H1 (cell line): ENCODE measurements at places on chromosomes 13 and 19. TPM values are rescaled to one million over a fixed set of nuclear protein-coding genes. Genes with fewer than 3 reads are reported as not detected.

- DNase-seq: no peak
- peaks cover 4% of the 10 kb centered on the region for H3K4me1 ChIP-seq
- H3K4me3 ChIP-seq: no peak overlapping the region
Observed at GRCh38 chr19:30916238-30916637, 433.0 kb downstream of the TSHZ3 start.

GRCh38 chr13:44312834-44313551 lies 60.6 kb upstream of the SERP2 start:
- no peak for DNase-seq
- H3K4me3 ChIP-seq: no peak overlapping the region
- H3K27me3 ChIP-seq: peaks cover 7% of the 10 kb centered on the region
- no peaks in the 10 kb centered on the region for H3K36me3 ChIP-seq

GRCh38 chr19:23706657-23707056 lies 19.6 kb upstream of the ZNF675 start:
- no peaks in the 10 kb centered on the region for H3K27me3 ChIP-seq
- no peak for DNase-seq
- H3K4me1 ChIP-seq: no peaks in the 10 kb centered on the region
- H3K4me3 ChIP-seq: no peak overlapping the region

DNA sequence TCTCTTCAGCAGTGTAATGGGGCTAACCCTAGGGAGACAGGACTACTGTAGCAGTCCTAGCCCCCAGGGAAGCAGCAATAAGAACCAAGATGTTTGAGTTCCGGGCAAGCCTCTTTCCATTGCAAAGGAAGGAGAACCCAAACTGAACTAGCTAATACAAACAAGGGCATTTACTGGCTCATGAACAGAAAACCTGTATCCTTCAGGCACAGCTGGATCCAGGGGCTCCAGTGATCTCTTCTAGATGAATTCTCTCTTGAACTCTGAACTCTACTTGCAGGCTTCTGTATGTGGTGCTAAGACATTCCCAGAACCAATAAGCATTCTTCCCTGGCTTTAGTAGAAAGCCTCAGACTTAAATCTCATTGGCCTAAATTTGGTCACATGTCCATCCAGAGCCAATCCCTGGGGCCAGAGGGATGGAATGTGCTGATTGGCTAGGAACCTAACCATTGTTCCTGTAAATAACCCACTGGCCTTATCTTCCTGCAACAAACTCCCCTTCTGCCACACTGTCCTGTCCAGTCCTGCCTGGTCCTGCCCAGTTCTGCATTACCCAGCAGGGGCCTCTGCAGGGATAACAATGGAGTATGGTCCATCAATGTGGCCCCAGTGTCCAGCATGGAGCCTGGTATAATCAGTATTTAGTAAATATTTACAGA lies 3.9 kb upstream of the PODNL1 start:
- peaks cover 11% of the 10 kb centered on the region; the same call in 1 of the 2 replicates for H3K4me1 ChIP-seq
- H3K4me3 ChIP-seq: no peak overlapping the region
- no peaks in the 10 kb centered on the region for H3K27me3 ChIP-seq
- no peak for DNase-seq
- no peaks in the 10 kb centered on the region for H3K36me3 ChIP-seq
- no peak overlapping the region for H3K27ac ChIP-seq

- H3K4me3 ChIP-seq: no peak overlapping the region
- no peaks in the 10 kb centered on the region for H3K36me3 ChIP-seq
- no peaks in the 10 kb centered on the region for H3K27me3 ChIP-seq
- H3K27ac ChIP-seq: no peak overlapping the region
Observed at GRCh38 chr13:73715114-73715910, 418.9 kb downstream of the KLF12 start.

DNA sequence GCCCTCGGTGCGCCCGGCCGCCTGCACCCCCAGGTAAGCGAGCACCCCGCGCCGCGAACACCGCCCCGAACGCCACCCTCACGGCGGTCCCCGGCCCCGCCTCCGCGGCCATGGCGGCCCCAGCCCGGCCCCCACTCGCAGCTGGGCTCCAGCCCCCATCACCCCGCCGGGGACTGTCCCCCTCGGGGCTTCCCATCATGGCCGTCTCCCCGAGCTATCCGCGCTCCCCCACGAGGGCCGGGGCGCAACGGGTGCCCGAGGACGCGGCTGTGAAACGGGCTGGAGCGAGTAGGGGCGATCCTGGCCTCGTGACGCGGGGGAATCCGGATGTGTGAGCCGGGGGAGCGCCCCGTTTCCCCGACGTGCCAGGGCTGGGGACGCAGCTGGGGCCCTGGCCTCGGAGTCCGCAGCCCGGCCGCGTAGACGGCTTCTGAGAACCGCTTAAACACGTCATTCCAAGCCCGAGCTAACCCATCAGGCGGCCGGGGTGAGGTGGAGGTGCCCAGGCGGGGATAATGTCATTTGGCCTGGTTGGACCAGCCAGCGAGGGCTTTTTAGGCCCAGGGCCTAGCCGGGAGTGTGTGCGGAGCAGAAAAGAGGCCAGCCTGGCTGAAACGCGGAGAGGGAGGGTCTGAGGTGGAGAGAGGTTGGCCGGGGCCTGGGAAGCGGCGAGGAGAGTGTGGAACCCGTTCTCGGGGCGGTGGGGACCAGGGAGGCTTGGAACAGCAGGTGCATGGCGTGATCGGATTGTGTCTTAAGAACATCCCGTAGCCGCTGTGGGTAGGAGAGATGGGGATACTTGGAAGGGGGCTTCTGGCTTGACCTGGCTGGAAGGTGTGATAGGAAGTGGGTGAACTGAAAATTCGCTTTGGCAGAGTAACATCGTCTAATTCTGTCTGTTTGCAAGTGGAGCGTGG lies 550 bp downstream of the CERS4 start:
- H3K27ac ChIP-seq: peak overlapping the region; percentile 73
- peak overlapping the region; percentile 93 for H3K4me3 ChIP-seq
- DNase-seq: no peak
- peaks cover 19% of the 10 kb centered on the region for H3K4me1 ChIP-seq

DNA sequence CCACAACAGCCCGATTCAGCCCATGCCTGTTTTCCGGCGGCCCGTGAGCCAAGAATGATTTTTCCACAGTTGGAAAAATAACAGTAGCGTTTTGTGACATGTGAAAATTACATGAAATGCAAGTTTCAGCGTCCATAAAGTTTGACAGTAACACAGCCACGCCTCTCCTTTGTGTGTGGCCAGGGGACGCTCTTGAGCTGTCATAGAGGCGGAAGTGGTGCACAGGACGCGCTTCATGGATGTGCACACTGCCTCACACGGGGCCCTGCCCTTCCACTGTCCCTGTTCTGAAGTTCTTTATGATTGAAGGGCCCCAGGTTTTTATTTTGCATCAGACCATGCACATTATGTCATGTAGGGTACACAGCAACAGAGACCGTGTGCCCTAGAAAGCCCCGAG lies 12.4 kb upstream of the ELAVL1 start:
- no peak overlapping the region for H3K27ac ChIP-seq
- no peaks in the 10 kb centered on the region for H3K4me1 ChIP-seq
- no peaks in the 10 kb centered on the region for H3K27me3 ChIP-seq

- H3K27ac ChIP-seq: no peak overlapping the region
- no peaks in the 10 kb centered on the region for H3K27me3 ChIP-seq
- no peak overlapping the region for H3K4me3 ChIP-seq
Observed at GRCh38 chr19:32865326-32865725, 4.2 kb downstream of the SLC7A9 start.

GRCh38 chr13:110306960-110307766 lies at the start of the genes COL4A1 and COL4A2:
TSS of gene COL4A1 (minus strand) at chr13:110307157. CDS start at chr13:110307027, 130 bp downstream.
TSS of gene COL4A2 (plus strand) at chr13:110307284. CDS start at chr13:110307904, 620 bp downstream.
- H3K36me3 ChIP-seq: no peaks in the 10 kb centered on the region
- peak within 1 kb of the TSS; percentile 77 for H3K4me3 ChIP-seq
- no peaks in the 10 kb centered on the region for H3K27me3 ChIP-seq
- peaks cover 9% of the 10 kb centered on the region; the same call in 1 of the 2 replicates for H3K4me1 ChIP-seq
- DNase-seq: no peak
- peak within 1 kb of the TSS; percentile 44; the same call in 1 of the 2 replicates for H3K27ac ChIP-seq

DNA sequence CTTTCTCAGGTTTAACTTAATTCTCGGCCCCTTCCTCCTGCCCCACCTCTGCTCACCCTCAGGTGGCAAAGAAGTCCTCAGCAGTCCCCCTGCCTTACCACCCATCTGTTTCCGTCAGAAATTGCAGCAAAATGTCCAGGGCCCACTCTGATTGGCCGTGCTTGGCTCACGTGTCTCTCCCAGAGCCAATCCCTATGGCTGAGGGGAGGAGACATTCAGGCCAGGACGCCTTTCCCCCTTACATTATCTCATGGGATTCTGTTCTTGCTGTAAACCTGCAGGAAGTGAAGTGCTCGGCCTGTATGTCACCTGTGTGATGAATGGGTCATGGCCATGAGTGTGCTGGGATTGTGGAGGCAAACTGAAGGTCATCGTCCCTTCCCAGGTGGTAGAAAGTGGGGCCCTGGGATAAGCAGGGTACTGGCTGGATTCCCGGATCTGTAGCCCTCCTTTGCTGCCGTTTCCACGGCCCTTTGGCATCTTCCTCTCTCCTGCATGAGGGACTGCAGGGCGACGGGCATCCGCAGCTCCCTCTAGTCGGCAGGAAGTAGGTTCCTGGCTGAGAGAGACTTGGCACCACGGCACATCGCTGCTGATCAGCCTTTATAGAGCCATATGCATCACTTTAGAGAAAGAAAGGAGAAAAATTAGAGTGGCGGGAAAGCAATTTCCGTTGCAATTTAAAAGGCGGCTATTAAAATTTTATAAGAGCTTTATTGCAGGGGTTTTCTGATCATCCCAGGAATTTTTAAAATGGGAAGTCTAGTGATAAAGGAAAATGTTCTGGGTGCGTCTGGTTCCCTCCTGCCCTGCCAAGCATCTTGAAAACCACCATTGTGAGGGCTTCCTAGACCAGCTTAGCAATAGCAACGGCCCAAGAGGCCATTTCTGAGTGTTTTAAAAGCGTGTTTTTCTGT lies 118.2 kb downstream of the SIPA1L3 start:
- DNase-seq: no peak
- H3K27me3 ChIP-seq: no peaks in the 10 kb centered on the region
- H3K27ac ChIP-seq: no peak overlapping the region; the same call in 1 of the 2 replicates
- no peaks in the 10 kb centered on the region for H3K36me3 ChIP-seq

- H3K4me1 ChIP-seq: no peaks in the 10 kb centered on the region
- no peak overlapping the region for H3K27ac ChIP-seq
- H3K4me3 ChIP-seq: no peak overlapping the region
Observed at GRCh38 chr13:103272770-103273169, 206.6 kb upstream of the SLC10A2 start.

- peaks cover 3% of the 10 kb centered on the region; the same call in 1 of the 2 replicates for H3K4me1 ChIP-seq
- no peaks in the 10 kb centered on the region for H3K27me3 ChIP-seq
- H3K4me3 ChIP-seq: no peak overlapping the region
- DNase-seq: no peak
Observed at GRCh38 chr13:25733696-25734435, 317.9 kb downstream of the SHISA2 start.

GRCh38 chr19:341386-342127 lies 3.0 kb downstream of the MIER2 start:
- no peaks in the 10 kb centered on the region for H3K27me3 ChIP-seq
- no peak for DNase-seq
- H3K4me1 ChIP-seq: no peaks in the 10 kb centered on the region
- H3K4me3 ChIP-seq: no peak overlapping the region
- no peak overlapping the region for H3K27ac ChIP-seq
- no peaks in the 10 kb centered on the region; the same call in 1 of the 2 replicates for H3K36me3 ChIP-seq

- no peaks in the 10 kb centered on the region for H3K4me1 ChIP-seq
- H3K36me3 ChIP-seq: no peaks in the 10 kb centered on the region
- no peak for DNase-seq
- H3K27me3 ChIP-seq: no peaks in the 10 kb centered on the region
- H3K4me3 ChIP-seq: no peak overlapping the region
- H3K27ac ChIP-seq: no peak overlapping the region
Observed at GRCh38 chr13:98846986-98847385, 94.5 kb upstream of the SLC15A1 start.

- no peak overlapping the region for H3K4me3 ChIP-seq
- H3K27ac ChIP-seq: no peak overlapping the region
- H3K36me3 ChIP-seq: no peaks in the 10 kb centered on the region
- no peaks in the 10 kb centered on the region; the same call in 1 of the 2 replicates for H3K4me1 ChIP-seq
- H3K27me3 ChIP-seq: no peaks in the 10 kb centered on the region
- DNase-seq: no peak
Observed at GRCh38 chr19:18475762-18476331, 37.9 kb upstream of the ISYNA1 start.

DNA sequence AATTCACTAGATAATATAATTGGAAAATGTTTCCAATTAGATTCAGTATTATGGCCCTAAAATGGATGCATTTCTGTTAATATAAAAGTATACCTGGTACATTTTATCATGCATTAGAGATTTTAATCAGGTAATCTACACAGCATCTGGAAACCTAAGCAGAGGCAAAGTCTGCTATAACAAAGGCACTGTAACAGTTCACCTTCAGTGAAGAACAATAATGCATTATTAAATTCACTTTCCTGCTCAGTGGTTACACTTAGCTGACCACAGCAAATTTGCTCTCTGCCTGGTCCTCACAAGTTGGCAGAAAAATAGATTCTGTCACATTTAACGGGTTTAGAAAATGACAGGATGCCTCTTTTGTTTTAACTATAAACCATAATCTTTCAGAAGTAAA lies 326.9 kb downstream of the DACH1 start:
- no peak overlapping the region for H3K4me3 ChIP-seq
- H3K4me1 ChIP-seq: no peaks in the 10 kb centered on the region
- no peaks in the 10 kb centered on the region for H3K27me3 ChIP-seq
- DNase-seq: no peak
- H3K36me3 ChIP-seq: no peaks in the 10 kb centered on the region

DNA sequence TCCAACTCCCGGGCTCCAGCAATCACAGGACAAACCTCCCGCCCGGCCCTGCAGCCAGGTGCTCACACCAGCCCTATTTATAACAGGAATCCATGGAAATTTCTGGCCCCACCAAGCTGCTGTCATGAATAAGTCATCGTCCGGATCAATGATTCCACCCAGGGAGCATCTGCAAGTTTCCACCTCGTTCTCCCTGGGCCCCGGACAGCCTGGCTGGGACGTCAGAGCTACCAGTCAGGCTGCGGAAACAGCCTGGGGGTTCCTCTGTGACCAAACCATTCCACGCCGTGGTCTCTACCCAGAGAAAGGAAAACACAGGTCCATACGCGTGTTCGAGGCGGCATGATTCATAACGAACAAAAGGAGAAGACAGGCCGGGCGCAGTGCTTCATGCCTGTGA lies 20.7 kb upstream of the PTBP1 start:
- H3K4me3 ChIP-seq: no peak overlapping the region
- H3K27me3 ChIP-seq: no peaks in the 10 kb centered on the region
- no peak for DNase-seq
- no peaks in the 10 kb centered on the region for H3K36me3 ChIP-seq
- H3K27ac ChIP-seq: no peak overlapping the region

- H3K36me3 ChIP-seq: no peaks in the 10 kb centered on the region
- no peaks in the 10 kb centered on the region for H3K27me3 ChIP-seq
- H3K4me1 ChIP-seq: no peaks in the 10 kb centered on the region
- no peak overlapping the region for H3K4me3 ChIP-seq
- DNase-seq: no peak
- no peak overlapping the region for H3K27ac ChIP-seq
Observed at GRCh38 chr13:76764916-76765315, 121.3 kb downstream of the KCTD12 start.

C19orf73 gene
- 1.2 and 2.5 TPM in 2 replicates for total RNA-seq

FGF22 gene
- total RNA-seq: 1.7 and 1.9 TPM in 2 replicates

KCNRG gene
- 0.65 TPM in 1 of 2 replicates, not detected in the other for total RNA-seq

CAPN12 gene
- total RNA-seq: 7.9 and 8.8 TPM in 2 replicates

NOVA2 gene
- total RNA-seq: 22.7 and 24.6 TPM in 2 replicates

NLRP11 gene
- not detected in 2 replicates for total RNA-seq

ZNF836 gene
- total RNA-seq: 27.2 and 31.9 TPM in 2 replicates

ONECUT3 gene
- total RNA-seq: not detected in 2 replicates

KLK1 gene
- 3.4 and 4.8 TPM in 2 replicates for total RNA-seq
